ENCODE measurements at places on chromosomes 1 and 21. TPM values are rescaled to one million over a fixed set of nuclear protein-coding genes. Genes with fewer than 3 reads are reported as not detected.

DNA sequence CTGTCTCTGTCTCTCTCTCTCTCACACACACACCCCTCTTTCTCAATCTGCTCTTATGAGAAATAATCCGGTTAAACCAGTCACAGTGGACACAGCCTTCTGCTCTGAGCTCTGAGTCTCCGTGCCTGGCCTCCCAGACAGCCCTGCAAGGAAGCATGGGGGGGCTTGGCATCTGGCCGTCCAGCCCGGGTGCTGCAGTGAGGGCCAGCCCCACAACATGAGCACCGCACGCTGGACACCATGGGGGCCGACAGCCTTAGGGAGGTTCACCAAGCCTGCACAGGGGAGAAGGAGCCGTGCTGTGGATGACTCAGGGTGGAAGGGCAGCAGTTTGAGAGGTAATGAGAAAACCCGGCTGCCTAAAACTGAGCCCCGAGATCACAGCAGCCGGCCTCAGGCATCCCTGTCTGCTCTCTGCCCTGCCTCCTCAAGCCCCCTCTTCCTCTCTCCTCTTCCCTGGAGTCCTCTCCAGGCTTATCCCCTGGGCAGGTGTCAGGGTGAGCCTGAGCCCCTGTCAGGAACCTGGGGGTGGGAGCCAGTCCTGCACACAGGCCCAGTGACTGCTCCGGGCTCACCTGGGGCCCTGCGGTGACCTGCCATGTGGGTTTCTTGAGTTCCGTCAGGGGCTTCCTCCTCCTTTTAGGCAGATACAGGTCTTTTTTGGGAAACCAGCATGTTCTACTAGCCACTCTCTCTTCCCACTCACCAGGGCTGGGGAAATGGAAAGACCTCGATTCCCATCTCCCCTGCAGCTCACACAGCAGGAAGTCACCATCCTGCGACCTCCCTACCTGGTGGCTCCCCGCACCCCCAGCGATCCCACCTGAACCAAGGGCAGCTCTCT, 92.8 kb downstream of the ITPKB start:
- DNase-seq = no peak

DNA sequence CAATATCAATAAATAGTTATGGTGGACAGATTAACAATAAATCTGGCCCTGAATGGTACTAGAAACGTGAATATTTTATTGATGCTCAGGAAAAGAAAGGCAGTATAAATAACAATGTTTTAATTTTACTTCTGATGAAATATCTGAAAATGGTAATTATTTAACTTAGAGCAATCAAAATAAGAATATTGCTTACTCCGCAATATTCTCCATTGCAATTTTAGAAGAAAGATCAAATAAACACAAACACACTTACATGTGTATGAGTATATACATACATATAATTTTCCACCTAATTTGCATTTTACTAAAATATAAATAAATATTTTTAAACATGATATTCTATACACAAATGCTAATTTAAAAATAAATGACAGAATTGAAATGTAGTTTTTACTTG, 1130.5 kb downstream of the NCAM2 start:
- DNase-seq = no peak

DNA sequence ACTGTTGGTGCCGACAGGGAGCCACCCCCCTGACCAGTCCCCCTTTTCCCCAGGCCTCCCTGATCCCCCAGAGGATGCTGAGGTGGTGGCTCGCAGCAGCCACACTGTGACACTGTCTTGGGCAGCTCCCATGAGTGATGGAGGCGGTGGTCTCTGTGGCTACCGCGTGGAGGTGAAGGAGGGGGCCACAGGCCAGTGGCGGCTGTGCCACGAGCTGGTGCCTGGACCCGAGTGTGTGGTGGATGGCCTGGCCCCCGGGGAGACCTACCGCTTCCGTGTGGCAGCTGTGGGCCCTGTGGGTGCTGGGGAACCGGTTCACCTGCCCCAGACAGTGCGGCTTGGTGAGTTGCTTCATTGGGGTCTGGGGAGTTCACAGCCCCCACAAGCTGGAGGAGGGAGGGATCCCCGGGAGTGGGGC, 89.2 kb downstream of the TRIM11 start:
- no peak for DNase-seq

GRCh38 chr1:241624935-241625334, 15.2 kb downstream of the CHML start:
- no peak for DNase-seq

DNA sequence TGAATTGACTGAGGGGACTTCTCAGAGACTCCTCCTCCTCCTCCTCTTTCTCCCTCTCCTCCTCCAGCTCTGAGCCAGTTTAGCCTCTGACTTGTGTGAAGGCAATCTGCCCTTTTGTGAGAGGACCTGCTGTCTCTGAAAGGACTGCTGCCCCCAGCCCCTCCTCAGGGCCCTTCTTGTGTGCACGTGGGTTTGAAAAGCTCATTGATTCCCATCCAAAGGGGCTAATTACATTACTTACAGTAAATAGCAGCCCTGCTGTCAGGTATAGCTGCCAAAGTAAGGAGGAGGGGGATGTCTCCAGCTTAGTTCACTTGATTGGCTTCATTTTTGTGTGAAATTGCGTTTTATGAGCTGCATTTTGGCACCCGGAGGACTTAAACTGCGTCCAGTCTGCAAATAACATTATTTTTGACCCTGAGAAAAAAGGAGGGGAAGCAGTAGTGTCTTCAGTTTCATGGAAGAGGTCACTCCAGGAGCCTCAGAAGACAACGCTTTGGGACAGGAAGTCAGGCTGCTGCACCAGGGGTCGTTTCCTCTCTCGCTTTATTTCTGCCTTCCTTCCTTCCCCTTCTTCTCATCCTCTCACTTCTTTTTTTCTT, 1.8 kb upstream of the LHX9 start:
- DNase-seq = no peak

DNA sequence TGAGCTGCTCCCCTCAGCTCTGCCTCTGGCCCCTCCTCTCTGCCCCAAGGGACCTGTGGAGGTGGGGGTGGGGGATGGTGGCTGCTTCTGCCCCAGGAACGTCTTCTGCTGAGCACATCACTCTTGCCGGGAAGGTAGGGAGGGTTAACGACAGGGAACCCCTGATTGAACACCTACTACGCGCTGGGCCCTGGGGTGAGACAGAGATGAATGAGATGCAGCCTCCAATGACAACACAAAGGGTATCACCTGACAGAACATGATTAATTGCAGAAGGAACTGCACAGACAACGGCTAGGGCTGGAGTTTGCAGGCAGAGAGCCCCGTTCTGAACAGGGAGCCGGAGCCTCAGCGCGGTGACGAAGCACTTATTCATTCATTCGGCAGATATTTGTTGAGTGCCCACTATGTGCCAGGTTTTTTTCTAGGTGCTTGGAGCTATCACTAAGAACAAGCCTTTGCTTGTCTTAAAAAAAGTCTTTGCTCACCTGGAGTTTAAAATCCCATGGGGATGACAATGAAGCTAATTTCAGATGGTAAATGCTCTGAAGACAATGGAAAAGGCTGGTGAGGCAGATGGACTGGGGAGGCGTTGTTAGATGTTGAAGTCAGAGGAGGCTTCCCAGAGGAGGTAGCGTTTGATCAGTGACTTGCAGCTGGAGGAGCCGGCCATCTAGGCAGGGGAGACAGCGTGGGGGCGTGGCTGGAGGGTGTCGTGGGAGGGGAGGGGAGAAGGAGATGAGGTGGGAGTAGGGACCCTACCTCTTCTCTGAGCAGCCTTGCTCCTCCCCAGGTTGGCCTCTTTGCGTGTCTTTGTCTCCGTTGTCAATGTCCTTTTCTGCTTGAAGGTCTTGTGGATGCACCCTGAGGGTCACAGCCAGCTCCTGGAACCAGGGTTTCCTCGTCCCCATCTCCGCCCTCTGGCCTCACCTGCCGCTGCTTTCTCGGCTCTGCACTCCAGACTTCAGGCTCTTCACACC, 103.1 kb upstream of the CSF3R start:
- no peak for DNase-seq

DNA sequence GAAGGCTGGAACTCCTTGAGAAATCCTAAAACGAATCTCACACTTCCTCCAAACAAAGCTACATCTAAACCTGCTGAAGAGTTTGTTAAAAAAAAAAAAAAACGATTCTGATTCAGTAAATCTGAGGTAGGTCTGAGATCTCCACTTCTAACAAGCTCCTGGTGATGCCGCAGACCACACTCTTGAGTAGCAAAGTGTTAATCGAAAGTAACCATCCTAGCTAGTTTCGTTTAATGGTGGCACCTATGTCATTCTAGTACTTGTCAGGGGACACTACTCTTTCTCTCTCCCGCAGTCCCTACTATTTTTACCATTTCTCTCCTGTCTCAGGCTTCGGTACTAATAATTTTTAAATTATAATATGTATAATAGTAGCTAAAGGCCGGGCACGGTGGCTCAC, 2.1 kb downstream of the CLCC1 start:
- no peak for DNase-seq

The SPRR1A gene
- not detected for polyA plus RNA-seq

- no peak for DNase-seq
Measured at GRCh38 chr1:33195556-33195955, 13.7 kb upstream of the TRIM62 start.

The CELSR2 gene
- polyA plus RNA-seq = 29.8 TPM

GRCh38 chr1:223707256-223708000, 4.9 kb upstream of the CAPN2 start:
- no peak for DNase-seq

The FABP3 gene
- polyA plus RNA-seq = 79.5 TPM

GRCh38 chr1:177119311-177119710, 45.2 kb downstream of the ASTN1 start:
- DNase-seq = no peak

DNA sequence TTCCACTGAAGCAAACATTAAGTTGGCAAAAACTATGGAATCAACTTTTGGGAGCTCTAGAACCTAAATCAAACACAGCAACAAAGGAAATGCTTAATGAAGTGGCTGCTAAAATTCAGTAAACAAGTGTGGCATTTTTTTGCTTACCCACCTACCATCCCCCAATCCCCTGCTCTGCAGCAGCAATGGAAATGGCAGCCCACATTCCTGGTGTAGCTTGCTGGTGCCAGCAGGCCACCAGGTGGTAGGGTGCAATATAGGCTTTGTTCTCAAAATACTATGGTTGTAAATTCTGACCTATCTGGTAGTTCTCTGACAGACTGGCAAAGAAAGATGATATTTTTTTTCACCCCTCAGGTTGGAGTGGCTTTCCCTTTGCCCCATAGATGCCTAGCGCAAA, 42.8 kb downstream of the SHCBP1L start:
- DNase-seq = no peak

DNA sequence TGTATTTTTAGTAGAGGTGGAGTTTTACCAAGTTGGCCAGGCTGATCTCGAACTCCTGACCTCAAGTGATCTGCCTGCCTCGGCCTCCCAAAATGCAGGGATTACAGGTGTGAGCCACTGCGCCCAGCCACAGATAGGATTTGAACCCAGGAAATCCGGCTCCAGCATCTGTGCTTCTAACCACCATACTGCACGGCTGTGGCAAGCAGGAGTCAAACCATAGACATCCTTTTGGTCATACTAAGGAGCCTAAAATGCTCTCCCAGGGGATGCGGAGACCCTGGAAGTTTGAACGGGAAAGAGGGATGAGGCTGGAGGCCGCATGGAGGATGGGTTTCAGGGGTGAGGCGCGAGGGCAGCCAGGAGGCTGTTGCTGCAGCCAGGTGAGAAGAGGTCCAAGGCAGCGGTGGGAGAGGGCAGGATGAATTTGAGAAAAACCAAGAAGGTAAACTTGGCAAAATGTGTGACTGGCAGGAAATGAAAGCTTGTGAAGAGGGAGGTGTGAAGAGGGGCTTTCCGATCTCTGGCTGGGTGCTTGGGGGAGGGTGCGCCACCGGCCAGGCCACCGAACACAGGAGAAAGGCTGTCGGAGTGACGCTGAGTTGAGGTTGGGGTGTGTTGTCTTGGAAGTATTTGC, 24.0 kb upstream of the CDK18 start:
- DNase-seq = no peak

DNA sequence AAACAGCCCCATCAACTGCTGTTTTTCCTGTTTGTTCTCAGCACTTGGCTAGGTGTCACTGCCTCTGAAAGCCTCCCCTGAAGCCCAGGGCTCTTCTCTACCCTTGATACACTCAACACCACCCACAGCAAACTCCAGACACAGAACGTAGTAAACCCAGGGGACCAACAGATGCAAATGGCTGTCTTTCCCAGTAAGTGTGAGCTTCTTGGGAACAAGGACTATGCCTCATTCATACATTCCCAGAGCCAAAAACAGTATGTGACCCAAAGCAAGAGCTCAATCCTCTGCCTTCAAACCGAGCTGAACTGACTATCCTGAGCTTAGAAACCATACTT, 4.4 kb downstream of the LBR start:
- DNase-seq = no peak

GRCh38 chr1:31509124-31510072, 66.9 kb upstream of the TINAGL1 start:
- no peak for DNase-seq

DNA sequence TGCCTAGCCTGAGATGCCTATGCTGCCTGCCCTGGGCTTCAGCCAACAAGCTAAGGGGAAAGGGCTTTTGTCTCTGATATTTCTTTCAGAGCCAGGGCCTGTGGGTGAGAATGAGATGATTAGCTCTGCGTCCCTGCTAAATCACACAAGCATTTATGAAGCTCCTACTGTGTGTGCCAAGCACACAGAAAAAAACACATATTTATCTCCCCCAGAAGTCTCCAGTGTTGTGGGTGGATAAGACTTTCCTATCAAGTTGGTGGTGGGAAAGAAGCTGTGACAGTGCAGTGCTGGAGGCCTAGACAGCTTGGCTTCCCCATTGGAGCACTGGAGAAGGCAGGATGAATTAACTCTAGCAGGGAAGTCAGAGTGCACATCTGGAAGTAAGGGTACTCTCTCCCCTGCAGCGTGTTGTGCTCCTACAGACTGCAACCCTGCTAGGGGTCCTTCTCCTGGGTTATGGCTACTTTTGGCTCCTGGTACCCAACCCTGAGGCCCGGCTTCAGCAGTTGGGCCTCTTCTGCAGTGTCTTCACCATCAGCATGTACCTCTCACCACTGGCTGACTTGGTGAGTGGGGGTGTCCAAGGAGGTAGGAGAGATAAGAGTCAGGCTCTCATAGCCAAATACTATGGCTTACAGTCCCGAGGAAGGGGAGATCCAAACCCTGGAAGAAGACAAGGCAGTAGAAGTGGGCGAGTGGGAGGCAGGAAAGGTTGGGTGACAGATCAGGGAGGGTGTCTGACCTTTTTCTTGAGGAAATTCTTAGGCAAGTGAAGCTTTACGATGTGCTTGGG, 1.7 kb downstream of the SLC50A1 start:
- DNase-seq = no peak

- DNase-seq = no peak
Measured at GRCh38 chr1:155051777-155052398, 772 bp downstream of the ADAM15 start.

DNA sequence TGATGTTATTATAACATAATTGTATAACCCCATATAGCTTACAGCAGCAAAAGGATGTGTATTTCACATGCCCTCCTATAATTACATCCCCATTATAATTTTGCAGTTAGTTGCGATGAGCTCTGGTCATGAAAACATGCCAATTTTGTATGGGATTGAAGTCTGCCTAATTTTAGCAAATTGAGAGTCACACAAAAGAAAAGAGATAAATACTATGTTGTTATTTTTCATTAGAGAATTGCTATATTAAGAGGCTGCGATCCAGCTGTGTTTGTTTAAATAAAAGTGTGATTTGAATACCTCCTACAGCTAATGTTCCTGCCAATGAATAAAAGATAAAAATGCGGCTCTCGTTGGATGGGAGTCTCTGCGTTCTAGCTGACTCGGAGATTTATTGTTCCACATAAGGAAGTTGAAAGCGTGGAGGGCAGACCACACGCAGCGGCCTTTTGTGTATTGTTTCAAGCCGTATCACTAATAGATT, 461.0 kb upstream of the NFIA start:
- no peak for DNase-seq
